Stimulated activated CD8-positive, alpha-beta memory T cell treated with anti-CD3 and anti-CD28 coated beads, Interleukin-7, amount 100 ng/mL, for 4 hours (primary cell): ENCODE measurements at places on chromosomes 7 and 10.
A peak's percentile ranks its signal among the peaks of the same experiment; 100 is the strongest.

DNA sequence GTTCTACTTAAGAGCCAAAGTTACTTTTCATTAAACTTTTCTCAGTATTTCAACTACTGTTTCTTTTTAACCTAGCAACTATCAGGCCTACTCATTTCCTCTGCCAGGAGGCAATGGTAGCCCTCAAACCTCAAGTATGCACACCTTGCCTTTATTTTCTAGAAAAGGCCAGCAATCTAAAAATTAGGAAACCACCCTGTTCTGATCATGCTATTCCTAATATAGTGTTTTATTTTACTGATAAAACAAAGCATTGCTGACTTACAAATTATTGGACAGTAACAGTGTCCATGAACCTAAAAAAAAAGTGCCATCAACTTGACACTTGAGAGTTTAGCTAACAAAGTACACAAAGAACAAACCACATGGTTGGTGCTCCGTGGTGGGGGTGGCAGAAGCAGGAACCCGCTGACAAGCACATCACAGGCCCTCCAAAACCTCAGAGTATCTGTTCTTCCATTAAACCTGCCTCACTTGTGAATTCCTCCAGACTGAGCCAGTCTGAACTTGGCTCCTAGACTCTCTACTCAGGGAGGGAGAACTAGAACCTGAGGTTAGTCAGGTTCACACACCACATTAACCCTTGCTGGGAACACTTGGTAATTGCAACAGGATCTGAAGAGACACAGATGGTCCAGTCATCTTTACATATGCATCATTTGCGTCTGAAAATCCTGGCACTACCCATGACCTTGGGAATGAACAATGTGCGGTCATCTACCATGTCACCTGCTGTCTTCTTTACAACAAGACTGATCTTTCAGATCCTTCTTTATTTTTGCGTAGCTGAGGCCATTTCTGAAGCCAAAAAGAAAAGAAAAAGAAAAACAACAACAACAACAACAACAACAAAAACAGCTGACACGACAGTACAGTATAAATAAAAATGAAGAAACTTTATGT is 31.9 kb downstream of the PIP4K2A start:
- peak; percentile 52 for DNase-seq

GRCh38 chr10:75632805-75633462 is 201.5 kb downstream of the LRMDA start:
- no peak for DNase-seq

GRCh38 chr10:84012831-84013458 is 126.4 kb upstream of the GHITM start:
- no peak for DNase-seq

DNA sequence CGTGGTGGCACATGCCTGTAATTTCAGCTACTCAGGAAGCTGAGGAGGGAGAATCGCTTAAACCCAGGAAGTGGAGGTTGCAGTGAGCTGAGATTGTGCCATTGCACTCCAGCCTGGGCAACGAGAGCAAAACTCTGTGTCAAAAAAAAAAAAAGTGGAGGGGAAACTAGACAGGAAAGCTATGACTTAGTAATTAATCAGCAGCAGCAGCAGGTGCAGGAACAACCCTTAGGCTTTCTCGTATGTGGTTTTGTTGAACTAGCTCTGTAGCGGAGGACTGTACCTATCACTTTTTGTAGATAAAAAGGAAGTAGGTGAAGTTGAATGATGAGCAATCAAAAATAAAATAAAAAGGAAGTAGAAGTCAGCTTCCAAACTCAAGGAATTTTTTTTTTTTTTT is 76.9 kb upstream of the KMT2C start:
- peak; percentile 2 for DNase-seq

DNA sequence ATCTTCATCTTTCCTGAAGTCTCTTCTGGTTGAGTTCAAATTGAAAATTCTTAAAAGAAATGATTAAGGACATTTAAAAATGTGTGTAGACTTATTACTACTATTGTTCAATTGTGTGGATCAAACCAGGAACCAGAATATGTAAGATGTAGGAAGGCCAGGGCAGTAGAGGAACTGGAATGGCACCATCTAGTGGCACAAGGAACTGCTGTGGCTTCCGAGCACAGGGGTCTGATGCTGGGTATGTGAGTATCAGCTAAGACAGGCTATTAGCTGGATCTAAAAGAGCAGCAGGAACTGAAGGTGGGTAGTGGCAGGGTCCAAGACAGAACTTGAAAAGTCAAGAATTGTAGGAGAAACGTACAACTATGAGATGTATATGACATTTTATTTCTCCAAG is 247.3 kb downstream of the SEMA3A start:
- no peak for DNase-seq

- no peak for DNase-seq
These were observed 44.1 kb downstream of the GLI3 start for GRCh38 chr7:42192851-42193461.

GRCh38 chr10:48792121-48792520 is 107.4 kb downstream of the WDFY4 start:
- DNase-seq, result no peak

- DNase-seq, result no peak
These were observed 21.0 kb upstream of the FRAT2 start for GRCh38 chr10:97355571-97355975.

DNA sequence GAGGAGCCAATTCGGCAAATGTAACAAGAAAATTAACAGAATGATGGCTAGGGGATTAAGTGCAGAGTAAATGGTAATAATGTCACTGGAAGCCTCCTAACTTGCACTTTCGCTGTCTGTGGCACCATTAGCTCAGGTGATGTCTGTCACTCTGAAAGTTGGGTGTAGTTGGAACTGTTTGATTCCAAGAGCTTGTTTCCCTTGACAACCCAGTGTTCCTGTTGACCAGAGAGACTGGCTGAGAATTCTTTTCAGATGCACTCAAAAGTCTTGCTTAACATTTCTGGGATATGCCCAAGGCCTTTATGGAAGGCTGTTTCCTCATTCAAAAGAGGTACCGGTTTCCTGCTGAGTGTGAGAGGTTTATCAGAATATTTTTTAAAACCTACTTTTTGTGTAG is 49.6 kb downstream of the PLPP4 start:
- DNase-seq, result no peak

DNA sequence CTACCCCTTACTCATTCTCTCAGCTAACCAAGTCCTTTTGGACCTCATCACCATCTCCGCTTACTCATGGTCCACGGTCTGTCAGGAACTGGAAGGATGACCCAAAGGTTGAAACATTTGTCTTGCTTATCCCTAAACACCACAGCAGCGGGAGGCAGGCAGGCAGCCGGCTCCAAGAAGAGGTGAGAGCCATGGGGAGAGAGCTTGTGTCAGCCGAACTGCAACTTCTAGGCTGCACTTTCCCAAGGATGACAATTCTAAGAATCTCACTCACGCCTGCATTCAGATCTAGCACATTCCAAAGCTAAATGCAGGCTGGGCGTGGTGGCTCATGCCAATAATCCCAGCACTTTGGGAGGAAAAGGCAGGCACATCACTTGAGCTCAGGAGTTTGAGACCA is 86.0 kb downstream of the SPDYE5 start:
- DNase-seq, result no peak

- no peak for DNase-seq
These were observed 57.8 kb downstream of the CARD11 start for GRCh38 chr7:2985866-2986265.

DNA sequence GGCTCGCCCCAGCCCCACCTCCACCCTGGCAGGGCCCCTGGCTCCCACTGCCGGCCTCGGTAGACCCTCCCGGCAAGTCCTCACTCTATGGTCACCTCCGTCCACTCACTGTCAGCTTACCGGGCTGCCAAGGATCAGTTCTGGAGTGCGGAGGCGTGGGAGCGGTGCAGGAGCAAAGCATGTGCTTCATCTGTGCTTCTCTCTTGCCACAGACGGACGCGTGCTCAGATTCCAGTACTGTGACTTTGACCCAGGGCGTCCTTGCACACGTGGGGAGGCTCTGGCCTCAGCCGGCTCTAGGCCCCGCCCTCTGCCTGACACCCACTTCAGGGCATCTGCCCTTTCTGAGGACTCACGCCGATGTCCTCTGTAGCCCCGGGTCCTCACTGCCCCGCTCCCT is 547.5 kb upstream of the FOXK1 start:
- DNase-seq, result no peak

DNA sequence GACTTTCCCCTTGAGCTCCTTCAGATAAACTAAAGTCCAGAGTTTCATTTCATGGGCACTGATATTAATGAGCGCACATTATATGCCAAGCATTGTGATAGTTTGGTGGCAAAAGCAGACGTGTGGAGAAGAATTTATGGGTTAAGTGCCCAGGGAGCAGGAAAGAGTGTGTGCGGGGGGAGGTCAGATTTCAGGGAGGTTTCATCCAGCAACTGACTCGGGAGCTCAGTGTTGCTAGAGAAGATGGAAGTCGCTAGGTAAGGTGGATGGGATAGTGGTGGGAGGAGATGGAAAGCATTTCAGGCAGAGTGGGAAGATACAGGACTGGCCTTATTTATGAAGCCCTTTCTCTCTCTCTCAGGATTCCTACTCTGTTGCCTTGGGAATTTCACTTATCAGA is 223.0 kb downstream of the SNX10 start:
- no peak for DNase-seq

DNA sequence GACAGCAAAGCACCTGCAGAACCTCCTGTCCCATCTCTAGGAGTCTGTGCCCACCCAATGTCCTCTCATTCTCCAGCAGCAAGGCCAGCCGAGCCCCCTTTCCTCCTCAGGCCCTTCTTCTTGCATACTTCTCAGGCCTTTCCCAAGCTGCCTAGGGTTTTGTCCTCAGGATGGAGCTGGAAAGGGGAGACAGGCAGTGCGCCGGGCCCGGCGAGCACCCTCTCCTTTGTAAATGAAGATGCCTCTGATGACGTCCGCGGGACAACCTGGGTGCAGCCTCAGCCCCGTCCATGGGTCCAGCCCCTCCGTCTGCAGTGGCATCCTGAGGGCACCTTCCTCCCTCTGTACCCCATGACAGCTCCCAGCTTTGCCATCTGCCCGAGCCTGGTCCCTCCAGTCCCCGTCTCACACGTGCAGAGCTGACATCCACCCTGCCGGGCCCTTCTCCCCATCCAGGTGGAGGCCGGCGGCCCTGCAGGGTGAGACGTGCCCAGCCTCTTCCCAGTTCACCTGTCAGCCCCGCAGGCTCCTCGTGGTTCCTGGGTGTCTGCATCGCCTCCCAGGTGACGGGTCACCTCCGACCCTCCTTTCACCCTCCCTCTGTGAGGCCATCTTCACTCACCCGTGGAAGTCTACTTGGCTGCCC is 36.4 kb downstream of the JAKMIP3 start:
- no peak for DNase-seq

- no peak for DNase-seq
These were observed 408.3 kb upstream of the ANKRD30A start for GRCh38 chr10:36717118-36717517.

DNA sequence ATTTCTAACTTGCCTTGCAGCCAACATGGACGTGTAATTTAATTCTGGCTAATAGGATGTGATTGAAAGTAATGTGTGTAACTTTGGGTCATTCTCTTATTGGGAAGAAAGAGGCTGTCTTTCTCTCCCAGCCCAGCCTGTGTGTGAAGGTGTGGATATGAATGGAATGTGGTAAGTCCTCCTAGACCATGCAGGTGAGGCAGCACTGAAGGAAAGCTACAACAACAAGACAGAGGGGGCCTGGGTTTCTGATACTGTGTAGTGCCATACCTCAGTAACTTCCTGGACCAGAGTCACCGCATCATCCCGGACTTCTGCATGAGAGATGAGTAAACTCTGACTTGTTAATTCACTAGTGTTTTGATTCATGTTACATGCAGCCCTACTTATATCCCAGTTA is 237.0 kb downstream of the EXOC4 start:
- DNase-seq, result no peak

DNA sequence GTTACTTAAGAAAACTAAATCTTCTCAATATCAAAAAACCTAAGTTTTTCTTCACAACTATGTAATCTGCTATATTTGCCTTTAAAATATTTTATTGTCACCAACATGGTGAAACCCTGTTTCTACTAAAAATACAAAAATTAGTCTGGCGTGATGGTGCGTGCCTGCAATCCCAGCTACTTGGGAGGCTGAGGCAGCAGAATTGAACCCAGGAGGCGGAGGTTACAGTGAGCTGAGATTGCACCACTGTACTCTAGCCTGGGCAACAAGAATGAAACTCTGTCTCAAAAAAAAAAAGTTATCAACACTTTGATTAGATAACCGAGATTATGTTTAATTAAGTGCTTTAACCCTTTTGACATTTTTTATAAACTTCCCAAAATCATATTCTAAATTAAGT is 28.3 kb upstream of the CLDN4 start:
- no peak for DNase-seq

DNA sequence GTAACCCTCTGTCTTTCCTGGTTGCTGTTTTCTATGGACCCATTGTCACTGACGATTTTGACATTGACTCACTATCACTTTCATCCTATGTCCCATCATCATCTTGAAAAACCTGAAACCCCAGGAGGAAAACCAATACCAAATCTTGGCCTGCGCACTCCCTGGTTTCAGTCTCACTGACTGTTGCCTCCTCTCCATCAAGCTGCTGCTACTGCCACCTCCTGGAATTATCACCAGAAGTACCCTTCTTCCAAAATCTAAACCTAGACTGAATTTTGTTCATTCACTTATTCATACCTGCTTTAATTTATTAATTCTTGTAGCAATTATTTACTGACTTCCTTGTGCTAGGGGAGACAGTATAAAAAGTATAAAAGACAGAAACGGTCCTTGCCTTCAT is 44.5 kb upstream of the ACBD5 start:
- peak; percentile 5 for DNase-seq

GRCh38 chr10:48535416-48536155 is 69.3 kb downstream of the ARHGAP22 start:
- DNase-seq, result no peak
